ENCODE measurements at places on chromosomes 5 and 9.

GRCh38 chr5:150789450-150789849 is 10.9 kb downstream of the SMIM3 start:
- no peak for DNase-seq

DNA sequence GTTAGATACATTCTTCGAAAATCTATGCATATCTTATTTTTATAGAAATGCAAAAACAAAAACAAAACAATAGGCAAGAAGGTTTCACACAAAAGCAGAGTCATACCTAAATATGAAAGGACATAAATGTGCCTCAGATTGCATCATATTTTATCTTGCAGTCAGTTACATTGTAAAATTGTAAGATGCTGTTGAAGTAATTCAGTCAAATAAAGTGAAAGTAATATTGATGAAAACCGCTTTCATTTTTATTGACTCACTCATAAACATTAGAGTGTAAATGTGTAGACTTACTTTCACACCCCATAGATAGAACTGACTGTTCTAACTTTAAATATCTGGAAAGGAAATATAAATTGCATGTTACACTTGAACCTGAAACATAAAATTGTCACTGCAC is 931.5 kb upstream of the NUDT12 start:
- no peak for DNase-seq

- no peak for DNase-seq
Measured at GRCh38 chr9:114503522-114504340, 1.5 kb downstream of the WHRN start.

- DNase-seq: no peak
Measured at GRCh38 chr5:2204366-2205184, 321.9 kb upstream of the IRX4 start.

DNA sequence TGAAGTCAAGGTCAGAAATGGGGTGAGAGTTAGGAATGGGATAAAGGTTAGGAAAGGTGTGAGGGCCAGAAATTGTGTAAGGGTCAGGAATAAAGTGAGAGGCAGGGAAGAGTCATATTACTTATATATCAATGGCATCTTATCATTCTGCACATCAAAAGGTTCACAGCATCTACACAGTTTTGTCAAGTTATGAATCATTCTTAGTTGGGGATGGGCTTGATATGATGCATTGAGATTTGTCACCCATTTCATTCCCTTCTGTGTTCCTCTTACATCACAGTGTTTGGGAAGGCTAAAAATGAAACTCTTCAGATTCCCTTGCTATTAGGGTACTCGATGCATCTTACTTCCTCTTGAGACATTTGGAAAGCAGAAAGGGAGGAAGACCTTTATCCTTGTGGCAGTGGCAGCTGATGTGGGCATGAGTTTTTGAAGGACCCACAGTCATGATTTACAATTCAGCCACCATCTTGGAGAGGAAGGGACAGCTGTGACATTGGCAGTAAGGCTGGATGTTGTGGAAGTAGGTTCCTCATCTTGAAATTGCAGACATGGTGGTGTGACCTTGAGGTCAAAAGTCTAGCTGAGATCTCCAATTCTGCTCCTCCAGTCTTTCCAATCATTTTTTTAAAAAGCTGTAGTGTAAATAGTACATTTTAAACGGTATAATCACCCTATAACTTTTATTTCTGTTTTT is 24.2 kb upstream of the NPR3 start:
- DNase-seq: no peak

- no peak for DNase-seq
Measured at GRCh38 chr9:76761448-76761847, 2.8 kb upstream of the PCA3 start.

- DNase-seq: no peak
Measured at GRCh38 chr5:169686137-169686536, 49.1 kb downstream of the DOCK2 start.

- DNase-seq: peak; percentile 27
Measured at GRCh38 chr5:42057254-42057690, 132.2 kb downstream of the FBXO4 start.

GRCh38 chr5:64869419-64869818 is 100.7 kb downstream of the CWC27 start:
- DNase-seq: no peak

DNA sequence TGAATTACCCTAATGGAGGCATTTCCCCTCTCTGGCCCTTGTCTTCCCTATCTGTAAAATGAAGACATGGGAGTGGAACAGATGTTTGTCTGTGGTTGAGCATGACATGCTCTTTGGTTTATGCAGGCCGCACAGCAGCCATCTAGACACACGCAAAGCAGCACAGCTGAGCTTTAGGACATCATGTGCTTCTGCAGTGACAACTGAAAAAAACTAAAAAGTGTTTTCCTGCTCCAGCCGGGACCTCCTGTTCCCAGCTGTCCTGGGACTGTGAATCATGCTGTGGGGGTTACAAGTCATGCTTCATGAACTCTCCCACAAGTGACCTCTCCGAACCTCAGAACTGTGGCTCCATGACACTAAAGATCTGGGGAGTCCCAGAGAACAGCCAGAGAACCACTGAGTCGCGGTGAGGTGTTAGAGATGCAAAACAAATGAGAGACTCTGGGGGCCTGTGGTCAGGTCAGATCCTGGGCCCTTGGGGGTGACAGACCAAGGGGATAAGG is 1.7 kb downstream of the SMIM3 start:
- peak; percentile 33 for DNase-seq

DNA sequence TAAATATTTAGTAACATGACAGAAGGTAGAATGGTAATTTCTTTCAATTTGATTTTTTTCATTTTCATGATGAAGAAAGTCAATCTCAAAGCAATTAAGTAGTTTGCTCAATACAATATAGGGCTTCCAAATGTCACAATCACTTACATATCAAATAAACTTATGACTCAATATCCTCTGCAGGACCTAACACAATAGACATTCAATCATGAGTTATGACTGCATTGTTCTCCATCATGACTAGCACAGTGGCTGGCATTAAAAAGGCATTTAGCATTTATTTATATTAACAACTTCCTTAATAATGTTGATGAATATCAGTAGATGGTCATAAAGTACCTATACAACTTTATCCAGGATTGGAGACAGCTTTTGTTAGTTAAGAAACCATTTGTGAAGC is 1499.6 kb downstream of the EFNA5 start:
- DNase-seq: no peak

GRCh38 chr5:129499208-129499852 is 39.2 kb downstream of the ADAMTS19 start:
- DNase-seq: no peak

- DNase-seq: no peak
Measured at GRCh38 chr9:97567894-97568202, 65.3 kb downstream of the TSTD2 start.

DNA sequence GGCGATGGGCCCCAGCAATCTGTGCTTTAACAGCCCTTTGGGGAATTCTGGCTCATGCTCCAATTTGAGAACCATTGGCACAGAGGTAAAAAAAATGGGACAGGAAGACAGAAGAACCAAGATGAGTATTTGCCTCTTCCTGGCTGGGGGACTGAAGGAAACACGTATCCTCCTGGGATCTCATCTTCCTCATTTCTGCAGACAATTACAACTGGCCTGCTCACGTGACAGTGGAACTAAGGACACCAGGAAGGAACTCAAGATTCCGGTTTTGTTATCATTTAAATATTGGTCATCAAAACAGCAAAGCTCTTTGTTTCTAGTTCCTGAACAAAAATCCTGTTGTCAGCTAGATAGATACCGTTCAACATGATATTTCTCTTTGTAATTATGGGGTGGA is 216.0 kb upstream of the DAP start:
- DNase-seq: no peak

DNA sequence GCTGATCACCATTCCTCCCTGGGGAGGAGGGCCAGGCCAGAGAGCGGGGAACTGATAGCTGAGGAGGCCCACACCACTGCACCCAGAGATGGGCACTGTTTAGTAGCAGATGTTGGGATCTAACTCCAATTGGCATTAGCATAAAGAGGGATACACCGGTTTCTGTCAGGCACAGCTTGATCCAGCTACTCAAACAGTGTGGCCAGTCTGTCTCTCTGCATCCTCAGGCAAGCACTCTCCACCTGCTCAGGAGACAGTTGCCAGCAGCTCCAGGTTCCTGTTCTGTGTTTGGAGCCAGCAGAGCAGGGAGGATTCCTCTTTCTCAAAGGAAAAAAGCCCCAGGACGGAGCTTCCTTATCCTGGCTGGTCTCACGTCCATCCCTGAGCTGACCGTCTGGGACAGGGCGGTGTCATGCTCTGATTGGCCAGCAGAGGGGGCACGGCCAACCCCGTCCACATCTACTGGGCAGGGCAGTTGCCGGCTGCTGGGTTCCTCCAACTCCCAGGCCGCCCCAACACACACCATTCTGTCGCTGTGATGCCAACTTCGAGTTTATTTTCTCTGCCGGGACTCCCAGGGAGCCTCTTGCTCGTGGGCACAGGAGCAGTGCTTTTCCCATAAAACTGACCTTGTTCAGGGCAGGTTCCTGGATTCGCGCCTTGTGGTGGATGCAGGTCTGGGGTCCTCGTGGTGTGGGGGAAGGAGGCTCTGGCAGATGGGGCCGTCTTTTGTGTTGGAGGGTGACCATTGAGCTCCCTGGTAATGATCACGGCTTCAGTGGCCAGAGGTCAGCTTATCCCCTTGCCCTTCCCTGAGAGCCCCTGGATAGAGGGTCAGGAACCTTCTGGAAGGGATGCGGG is 47.9 kb downstream of the COL5A1 start:
- no peak for DNase-seq

- no peak for DNase-seq
Measured at GRCh38 chr5:137214446-137215189, 284.5 kb downstream of the SPOCK1 start.

- no peak for DNase-seq
Measured at GRCh38 chr5:14850419-14851049, 21.0 kb downstream of the ANKH start.

- DNase-seq: no peak
Measured at GRCh38 chr5:140611020-140611521, 21.9 kb downstream of the CD14 start.

GRCh38 chr5:143019614-143020515 is 249.7 kb downstream of the ARHGAP26 start:
- no peak for DNase-seq

DNA sequence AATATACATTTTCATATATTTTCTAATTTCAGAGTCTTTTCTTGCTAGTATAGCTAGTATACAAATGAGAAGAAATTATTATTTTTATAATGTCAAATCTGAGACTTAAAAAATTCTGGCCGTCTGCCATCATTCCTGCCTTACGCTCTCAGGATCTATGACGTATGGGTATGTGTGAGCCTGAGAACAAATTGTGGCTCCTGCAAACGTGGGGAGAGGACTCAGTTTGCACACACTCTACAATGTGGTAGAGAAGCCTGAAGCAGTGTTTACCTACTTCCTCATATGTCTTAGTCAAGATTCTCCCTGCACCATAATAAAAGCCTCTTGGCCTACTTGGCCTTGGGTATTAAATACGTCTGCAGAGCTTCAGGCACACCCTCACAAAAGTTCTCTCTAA is 825.4 kb downstream of the SEMA5A start:
- DNase-seq: no peak

Measured in natural killer cell (primary cell).